ENCODE measurements at places on chromosomes 1 and 21. TPM values are rescaled to one million over a fixed set of nuclear protein-coding genes. Genes with fewer than 3 reads are reported as not detected.

The TMEM200B gene
- total RNA-seq: 0.17 TPM

- DNase-seq: peak; percentile 37
These were observed 30.7 kb downstream of the KYAT3 start for GRCh38 chr1:88961647-88962275.

The CFAP141 gene
- not detected for total RNA-seq

The LINGO4 gene
- not detected for total RNA-seq

DNA sequence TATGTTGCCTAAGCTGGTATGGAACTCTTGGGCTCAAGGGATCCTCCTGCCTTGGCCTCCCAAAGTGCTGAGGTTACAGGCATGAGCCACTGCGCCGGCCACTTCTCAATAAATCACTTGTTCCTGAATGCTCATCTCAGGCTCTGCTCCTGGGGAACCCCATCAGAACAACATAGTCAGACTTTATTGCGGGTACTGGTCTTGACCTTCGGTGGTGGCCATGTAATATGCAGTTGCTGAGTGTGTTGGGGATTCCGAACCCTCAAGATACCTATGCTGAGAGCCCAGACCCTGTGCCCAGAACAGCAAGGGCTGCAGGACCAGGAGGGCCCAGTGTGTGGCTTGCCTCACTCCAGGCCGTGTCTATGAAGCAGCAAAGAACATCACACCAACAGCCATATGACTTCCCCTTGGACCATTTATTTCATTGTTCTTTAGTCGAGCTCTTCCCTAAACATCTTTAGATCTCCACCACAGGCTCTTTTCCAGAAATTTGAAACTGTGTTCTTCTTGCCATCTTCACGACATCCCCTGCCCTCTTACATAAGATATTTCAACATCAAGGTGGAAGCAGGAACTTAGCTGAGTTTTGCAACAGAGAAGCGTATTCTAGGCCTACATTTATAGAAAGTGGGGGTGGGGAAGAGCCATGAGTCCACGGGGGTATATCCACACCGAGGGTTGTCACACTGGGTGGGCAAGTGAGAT, 12.7 kb upstream of the SDHB start:
- DNase-seq: no peak

DNA sequence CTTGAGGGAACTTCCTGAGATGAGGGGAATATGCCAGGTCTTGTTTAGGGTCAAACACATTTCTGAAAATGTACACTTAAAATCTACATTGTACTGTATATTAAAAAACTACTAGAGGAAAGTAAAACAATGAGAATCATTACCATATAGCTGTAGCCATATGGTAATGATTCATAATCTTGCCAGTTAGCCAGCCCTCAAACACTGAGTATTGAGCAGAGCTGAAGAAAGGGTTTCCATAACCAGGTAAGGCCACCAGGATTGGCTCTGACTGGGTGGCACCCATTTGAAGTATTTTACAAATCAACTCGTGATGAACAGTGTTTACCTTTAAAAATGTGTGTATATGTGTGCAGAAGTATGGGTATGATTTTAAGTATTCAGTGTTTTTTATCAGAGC, 226.7 kb downstream of the SLC45A1 start:
- DNase-seq: no peak

The TMPRSS15 gene
- total RNA-seq: not detected

GRCh38 chr1:61337441-61337951, 255.1 kb downstream of the NFIA start:
- no peak for DNase-seq

The DTL gene
- total RNA-seq: 40.1 TPM

- DNase-seq: no peak
These were observed 405.4 kb downstream of the PTPRC start for GRCh38 chr1:199044191-199044590.

DNA sequence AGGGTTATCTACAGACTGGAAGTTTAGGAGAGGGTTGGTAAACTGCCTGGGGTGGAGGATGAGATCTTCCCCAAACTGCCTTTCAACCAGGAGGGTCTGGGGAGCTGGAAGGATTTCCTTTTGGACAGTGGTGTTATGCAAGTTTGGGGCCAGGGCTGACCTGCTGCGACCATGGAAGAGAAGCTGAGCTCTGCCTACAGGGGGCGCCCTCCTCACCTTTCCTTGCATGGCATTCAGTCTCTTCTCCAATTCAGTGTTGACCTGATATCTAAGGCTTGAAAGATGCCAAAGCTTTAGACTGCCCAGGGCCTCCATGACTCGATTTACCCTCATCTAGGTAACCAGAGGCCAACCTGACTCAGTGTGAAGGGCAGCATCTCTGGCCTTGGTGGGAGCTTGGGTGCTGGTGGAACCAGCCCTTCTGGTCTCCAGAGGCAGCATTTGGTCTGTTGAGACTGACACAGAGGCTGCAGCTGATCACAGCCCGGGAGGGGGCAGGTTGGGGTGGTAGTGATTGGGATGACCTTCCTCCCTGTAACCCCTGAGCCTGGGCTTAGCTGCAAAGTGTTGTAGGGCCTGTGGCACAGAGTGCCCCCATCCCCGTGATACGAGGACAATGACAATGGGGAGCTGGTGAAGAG, 170.0 kb downstream of the GRIK3 start:
- no peak for DNase-seq

- no peak for DNase-seq
These were observed 55.6 kb upstream of the FMOD start for GRCh38 chr1:203406446-203407045.

DNA sequence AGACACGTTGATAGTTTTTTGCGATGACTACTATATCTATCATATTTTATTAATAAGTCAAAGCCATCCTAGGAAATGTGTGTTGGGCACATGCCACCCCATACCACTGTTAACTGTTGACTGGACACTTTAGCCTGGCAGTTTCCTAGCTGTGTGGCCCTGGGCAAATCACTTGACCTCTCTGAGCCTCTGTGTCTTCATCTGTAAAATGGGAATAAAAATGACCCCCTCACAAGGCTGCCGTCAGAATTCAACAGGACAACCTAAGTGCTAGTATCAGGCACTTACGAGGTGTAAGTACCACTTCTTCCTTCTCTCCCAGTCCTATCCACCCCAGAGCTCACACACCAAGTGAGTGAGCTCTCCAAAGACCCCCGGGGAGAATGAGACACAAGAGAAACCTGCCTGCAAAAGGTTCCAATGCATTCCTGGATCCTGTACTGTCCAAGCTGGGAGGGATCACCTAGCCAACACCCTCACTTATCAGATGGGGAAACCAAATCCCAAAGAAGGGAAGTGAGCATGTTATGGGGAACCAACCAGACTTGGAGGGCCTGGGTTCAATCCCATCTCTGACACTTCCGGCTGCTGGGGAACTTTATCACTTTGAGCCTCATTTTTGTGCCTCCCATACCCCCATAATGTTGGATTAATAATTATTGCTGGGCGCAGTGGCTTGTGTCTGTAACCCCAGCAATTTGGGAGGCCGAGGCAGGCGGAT, 24.9 kb downstream of the HSPG2 start:
- DNase-seq: no peak

The CYP4A22 gene
- total RNA-seq: not detected

DNA sequence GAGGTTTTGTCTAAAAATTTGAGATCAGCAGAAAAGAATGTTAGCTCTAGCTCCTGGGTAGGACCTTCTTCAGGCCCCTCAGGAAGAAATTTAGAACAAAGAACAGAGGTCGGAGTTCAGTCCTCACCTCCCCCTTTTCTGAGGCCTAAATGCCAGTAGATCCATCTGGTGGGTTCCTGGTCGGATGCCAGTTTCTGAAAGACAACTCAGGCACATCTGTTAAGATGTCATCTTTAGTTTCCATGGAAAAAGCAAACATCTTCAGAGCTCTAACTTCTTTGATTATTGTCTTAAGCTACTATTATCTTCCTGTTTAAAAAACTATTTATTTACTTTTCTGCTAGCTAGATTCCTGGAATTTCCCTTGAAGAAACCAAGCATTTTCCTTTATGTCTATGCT, 37.1 kb upstream of the USP25 start:
- DNase-seq: no peak

DNA sequence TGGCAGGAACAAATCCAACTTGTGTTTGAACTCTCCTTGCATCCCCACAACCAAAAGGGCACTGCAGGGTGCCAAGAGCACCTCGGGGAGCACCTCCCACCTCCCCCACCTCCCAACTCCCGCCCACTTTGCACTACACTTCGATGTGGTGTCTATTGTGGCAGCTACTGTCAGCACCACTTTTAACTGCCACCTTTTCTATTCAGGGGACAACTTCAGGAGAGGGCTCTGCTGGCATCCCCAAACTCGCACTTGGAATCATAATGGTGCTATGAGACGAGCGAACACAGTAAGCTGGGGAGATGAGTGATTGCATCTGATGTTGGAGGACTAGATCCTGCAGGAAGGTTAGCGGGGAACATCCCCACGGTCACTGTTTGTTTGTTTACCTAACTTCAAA, 238.2 kb upstream of the PROX1 start:
- DNase-seq: no peak

DNA sequence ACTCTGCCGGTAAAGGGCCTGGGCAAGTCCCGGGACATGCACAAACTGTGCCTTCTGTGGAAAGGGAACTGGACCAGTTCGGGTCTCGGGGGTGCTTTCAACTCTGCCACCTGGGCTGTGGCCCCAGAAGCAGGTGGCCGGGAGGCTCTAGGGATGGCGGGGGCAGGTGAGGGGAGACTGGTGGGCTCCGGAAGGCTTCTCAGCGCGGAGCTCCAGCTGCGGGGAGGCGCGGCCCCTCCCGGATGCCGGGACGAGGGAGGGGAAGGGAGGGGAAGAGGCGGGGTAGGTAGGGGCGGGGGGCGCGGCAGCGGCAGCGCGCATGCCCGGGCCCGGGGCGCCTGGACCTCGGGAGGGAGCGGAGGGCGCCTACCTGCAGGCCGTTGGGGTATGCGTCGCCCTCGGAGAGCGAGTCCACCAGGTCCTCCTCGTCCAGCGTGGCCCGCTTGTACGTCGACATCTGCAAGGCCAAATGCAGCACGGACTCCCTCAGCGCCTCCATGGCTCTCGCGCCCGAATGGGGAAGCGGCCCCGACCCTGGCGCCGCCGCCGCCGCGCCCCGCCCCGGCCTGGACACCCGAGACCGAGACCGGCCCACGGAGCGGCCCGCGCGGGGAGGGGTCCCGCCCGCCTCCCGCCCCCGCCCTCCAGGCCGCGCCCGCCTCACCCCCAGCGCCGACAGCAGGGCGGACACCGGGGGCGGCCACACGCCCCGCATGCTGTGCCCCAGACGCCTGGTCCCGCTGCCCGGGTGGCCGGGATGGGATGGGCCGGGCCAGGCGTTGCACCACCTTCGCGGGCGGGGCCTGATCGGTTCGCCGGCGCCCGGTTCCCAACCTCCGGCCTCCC, at the start of gene ECE1:
ECE1 (minus strand) TSS at position 764 of the 846 bp plus-strand sequence; CDS start at position 715, 49 bp downstream.
- no peak for DNase-seq

GRCh38 chr1:21175324-21175669, 1.4 kb downstream of the EIF4G3 start:
- DNase-seq: peak; percentile 58

DNA sequence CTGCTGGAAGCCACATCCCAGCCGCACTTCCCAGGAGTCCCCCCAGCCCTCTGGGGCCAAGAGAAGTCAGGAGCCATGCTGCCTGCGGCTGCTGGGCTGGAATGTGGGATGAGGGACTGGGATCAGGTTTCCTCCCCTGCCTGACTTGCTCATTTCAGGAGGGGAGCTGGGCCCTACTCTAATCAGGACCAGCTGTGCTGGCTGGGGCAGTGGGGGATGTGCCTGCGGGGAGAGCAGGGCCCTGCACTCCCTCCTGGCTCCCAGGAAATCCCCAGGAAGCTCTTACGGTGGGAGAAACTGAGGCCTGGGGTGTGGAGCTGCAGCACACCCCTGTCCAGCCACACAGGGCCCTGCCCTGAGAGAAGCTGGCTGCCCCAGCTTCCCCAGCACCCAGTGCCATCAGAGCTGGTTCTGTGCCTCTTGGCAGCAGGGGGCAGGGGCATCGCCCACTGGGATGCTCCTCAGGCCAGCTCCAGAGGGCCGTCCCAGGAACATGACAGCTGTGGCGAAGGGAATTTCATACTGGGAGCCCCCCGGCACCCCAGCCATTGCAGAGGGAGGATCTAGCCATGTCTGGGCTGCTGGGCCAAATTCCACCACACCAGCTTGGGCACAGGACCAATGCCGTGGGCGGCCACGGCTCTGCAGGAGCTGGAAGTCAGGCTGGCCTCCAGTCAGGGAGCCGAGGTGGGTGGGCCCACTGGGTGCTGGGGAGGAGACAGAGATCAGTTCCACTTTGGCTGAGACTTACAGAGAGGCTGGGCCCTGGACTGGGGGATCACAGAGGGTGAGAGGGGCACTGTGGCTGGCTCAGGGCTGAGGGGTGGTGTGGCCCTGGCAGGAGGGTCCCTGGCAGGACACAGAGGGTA, 21.3 kb upstream of the PRSS38 start:
- peak; percentile 44 for DNase-seq

Data from LHCN-M2 (cell line).